ENCODE measurements at places on chromosomes 13 and 19.
A peak's percentile ranks its signal among the peaks of the same experiment; 100 is the strongest.

- peaks cover 6% of the 10 kb centered on the region for H3K4me1 ChIP-seq
- H3K27ac ChIP-seq: no peak overlapping the region
- H3K4me3 ChIP-seq: no peak overlapping the region
- H3K36me3 ChIP-seq: no peaks in the 10 kb centered on the region
- H3K27me3 ChIP-seq: peaks cover 9% of the 10 kb centered on the region
- no peak for DNase-seq
These were observed 336.6 kb downstream of the TEX29 start for GRCh38 chr13:111657013-111657412.

GRCh38 chr19:28961772-28962500 lies 251.0 kb downstream of the UQCRFS1 start:
- H3K36me3 ChIP-seq: no peaks in the 10 kb centered on the region
- no peaks in the 10 kb centered on the region for H3K4me1 ChIP-seq
- H3K4me3 ChIP-seq: no peak overlapping the region

- H3K27ac ChIP-seq: 0 out of 2 replicates have a peak overlapping the region, but pooled peaks have one; percentile 22
- DNase-seq: no peak
- peak overlapping the region; percentile 69 for H3K4me3 ChIP-seq
- peaks cover 25% of the 10 kb centered on the region for H3K4me1 ChIP-seq
- no peaks in the 10 kb centered on the region for H3K36me3 ChIP-seq
These were observed 2.9 kb upstream of the HOOK2 start for GRCh38 chr19:12778017-12778904.

DNA sequence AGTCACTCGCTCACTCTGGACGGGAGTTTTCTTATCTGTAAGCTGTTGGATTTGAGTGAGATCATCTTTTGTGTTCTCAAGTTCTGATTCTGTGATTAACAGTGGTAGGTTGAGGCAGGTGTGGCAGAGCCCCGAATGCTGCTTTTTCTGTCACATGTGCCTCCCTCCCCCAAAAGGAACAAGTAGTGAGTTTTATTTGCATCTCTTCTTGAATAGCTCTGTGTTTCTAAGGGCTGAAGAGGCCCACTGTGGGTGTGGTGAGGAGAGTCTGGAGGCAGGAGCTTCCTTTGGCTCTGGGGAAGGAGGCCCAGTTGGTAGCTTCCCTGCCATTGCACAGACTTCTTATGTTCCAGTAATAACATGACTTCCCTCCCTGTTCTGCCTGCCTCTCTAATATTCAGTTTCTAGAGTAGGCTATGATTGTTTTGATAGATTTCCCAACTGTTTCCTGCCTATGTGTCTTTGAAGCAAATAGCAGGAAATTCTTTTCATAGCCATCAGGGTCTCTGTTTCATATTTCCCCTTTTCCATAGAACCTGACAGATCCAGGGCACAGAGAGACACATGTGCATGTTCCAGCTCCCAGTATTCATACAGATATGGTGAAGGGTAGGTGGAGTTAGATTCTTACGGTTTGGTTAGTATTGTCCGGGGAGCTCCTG lies 23.9 kb upstream of the CXCL17 start:
- peaks cover 6% of the 10 kb centered on the region for H3K4me1 ChIP-seq
- no peaks in the 10 kb centered on the region for H3K36me3 ChIP-seq
- H3K27me3 ChIP-seq: no peaks in the 10 kb centered on the region
- H3K4me3 ChIP-seq: no peak overlapping the region
- H3K27ac ChIP-seq: no peak overlapping the region
- DNase-seq: no peak

DNA sequence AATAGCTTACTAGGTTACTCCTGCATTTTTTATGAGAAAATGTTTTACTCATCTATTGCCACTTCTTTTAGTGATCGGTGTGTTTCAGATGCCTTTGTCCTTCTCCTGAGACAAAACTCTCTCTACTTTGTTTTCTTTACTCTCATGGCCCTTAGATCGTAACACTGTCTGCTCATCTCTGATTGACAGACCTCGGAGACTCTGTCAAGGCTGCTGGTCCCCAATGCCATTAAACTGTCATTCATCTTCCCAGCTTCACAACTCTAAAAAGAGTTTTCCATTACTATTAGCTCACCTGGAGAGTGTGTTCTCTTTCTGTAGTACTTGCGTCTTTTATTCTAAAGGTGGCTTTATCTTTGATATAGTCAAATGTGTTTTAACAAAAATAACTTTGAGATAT lies 765.2 kb downstream of the SLITRK1 start:
- H3K36me3 ChIP-seq: no peaks in the 10 kb centered on the region
- no peaks in the 10 kb centered on the region for H3K4me1 ChIP-seq
- H3K27me3 ChIP-seq: no peaks in the 10 kb centered on the region
- H3K4me3 ChIP-seq: no peak overlapping the region
- no peak for DNase-seq

DNA sequence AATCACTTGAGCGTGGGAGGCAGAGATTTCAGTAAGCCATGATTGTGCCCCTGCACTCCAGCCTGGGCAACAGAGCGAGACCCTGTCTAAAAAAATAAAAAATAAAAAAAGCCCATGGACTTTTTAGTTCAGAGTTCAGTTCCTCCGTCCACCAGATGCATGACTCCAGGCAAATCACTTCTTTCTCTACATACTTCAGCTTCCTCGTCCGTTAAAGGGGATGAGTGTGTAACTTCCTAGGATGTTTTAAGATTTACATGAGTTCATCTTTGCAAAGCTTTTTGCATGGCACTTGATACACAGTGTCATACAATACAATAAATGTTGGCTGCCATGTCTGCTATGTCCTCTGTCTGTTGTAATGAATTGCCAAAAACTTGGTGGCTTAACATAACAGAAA lies 10.0 kb upstream of the FFAR2 start:
- no peak overlapping the region for H3K4me3 ChIP-seq
- H3K4me1 ChIP-seq: no peaks in the 10 kb centered on the region
- H3K27ac ChIP-seq: no peak overlapping the region
- H3K36me3 ChIP-seq: no peaks in the 10 kb centered on the region
- H3K27me3 ChIP-seq: no peaks in the 10 kb centered on the region

- H3K4me3 ChIP-seq: no peak overlapping the region
- peaks cover 2% of the 10 kb centered on the region for H3K4me1 ChIP-seq
- H3K36me3 ChIP-seq: no peaks in the 10 kb centered on the region
- no peak for DNase-seq
- H3K27me3 ChIP-seq: no peaks in the 10 kb centered on the region
- H3K27ac ChIP-seq: no peak overlapping the region
These were observed 377.6 kb downstream of the IRS2 start for GRCh38 chr13:109408591-109409382.

- DNase-seq: no peak
- H3K4me1 ChIP-seq: no peaks in the 10 kb centered on the region
- H3K27me3 ChIP-seq: no peaks in the 10 kb centered on the region
These were observed 204.5 kb upstream of the ATXN8OS start for GRCh38 chr13:69903081-69903480.

- no peak overlapping the region for H3K4me3 ChIP-seq
- no peaks in the 10 kb centered on the region for H3K27me3 ChIP-seq
- H3K27ac ChIP-seq: no peak overlapping the region
- DNase-seq: no peak
- no peaks in the 10 kb centered on the region for H3K36me3 ChIP-seq
- H3K4me1 ChIP-seq: no peaks in the 10 kb centered on the region
These were observed 173.7 kb downstream of the TBC1D4 start for GRCh38 chr13:75308222-75308621.

GRCh38 chr13:40982772-40983171 lies 36.3 kb downstream of the ELF1 start:
- no peaks in the 10 kb centered on the region for H3K4me1 ChIP-seq
- no peak overlapping the region for H3K4me3 ChIP-seq
- no peak overlapping the region for H3K27ac ChIP-seq

- H3K4me1 ChIP-seq: peaks cover 21% of the 10 kb centered on the region
- H3K27me3 ChIP-seq: no peaks in the 10 kb centered on the region
- no peak overlapping the region for H3K27ac ChIP-seq
- H3K36me3 ChIP-seq: no peaks in the 10 kb centered on the region
- DNase-seq: no peak
These were observed 21.1 kb downstream of the PPP1R37 start for GRCh38 chr19:45114116-45114515.

GRCh38 chr19:29944390-29945012 lies 2.5 kb downstream of the URI1 start:
- H3K36me3 ChIP-seq: no peaks in the 10 kb centered on the region
- no peak overlapping the region for H3K27ac ChIP-seq
- H3K4me1 ChIP-seq: no peaks in the 10 kb centered on the region
- H3K4me3 ChIP-seq: no peak overlapping the region
- H3K27me3 ChIP-seq: peaks cover 9% of the 10 kb centered on the region
- DNase-seq: no peak

DNA sequence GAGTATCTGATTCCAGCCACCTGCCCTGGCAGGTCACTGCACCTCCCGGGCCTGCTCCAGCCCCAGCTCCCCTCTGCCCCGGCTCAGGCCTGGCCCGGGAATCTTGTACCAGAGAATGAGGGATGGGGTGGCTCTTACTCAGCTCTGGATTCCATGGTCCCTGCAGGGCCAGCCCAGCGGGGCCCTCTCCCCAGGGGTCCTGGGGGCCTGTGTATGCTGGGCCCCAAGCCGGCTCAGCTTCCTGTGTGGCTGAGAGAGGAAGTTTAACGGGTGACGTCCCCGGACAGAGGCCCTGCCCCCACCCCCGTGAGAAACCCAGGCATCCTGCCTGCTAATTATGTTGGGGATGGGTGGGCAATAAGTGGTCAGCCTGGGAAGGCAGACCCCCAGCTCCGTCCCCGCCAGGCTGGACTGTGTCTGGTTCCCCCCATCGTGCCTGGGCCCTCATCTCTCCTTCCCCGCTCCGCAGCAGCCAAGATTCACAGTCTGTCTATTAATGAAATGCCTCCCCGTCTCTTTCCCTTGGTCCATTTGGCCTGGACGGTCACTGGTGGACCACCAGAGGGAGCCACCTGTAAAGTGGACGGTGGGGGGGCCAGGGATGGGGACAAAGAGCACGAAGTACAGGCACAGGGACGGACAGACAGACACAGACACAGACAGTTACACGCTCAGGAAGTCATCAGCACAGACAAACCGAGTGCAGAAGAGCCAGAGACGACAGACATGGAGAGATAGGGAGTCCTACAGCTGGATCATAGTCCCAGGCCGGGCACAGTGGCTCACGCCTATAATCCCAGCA lies at the start of gene DENND1C:
Gene DENND1C (minus strand): TSS at position 247 of the 802 bp plus-strand sequence. CDS start 92 bp downstream, at position 155.
- H3K36me3 ChIP-seq: no peaks in the 10 kb centered on the region
- H3K4me3 ChIP-seq: no peak within 1 kb of the TSS
- DNase-seq: no peak
- no peak within 1 kb of the TSS for H3K27ac ChIP-seq

DNA sequence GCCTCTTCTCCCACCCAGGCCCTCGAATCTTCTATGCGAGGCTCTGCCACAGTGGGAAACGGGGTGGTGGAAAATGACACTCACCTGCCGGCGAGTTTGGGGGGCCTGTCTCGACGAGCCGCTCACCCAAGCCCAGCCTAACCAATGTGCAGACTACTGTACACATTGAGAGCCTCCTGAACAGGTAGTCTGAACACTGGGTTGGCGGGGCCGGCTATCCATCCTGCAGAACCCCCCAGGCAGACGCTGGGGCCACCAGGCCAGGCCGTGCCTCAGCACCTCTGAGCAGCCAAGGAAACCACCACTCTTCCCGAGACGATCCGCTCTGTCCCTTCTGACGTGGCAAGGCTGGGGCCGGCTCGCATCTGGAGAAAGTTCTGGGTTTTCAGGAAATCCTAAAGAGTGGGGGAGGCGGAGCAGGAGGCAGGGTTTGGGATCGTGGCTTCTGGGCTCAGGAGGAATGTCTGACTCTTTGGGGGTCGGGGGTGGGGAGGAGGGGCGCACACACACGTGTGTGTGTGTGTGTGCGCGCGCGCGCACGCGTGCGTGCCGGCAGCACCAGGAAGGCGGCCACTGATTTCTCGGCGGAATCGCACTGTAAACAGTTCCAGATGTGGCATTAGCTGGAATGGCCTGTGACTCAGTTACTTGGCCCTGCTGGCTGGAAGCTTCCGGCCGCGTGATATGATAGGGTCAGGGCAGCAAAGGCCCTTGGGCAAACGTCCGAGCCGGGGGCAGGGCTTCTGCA lies 18.5 kb downstream of the TMED1 start:
- H3K4me1 ChIP-seq: no peaks in the 10 kb centered on the region
- H3K4me3 ChIP-seq: no peak overlapping the region
- H3K36me3 ChIP-seq: peaks cover 6% of the 10 kb centered on the region
- no peak overlapping the region for H3K27ac ChIP-seq
- no peak for DNase-seq

DNA sequence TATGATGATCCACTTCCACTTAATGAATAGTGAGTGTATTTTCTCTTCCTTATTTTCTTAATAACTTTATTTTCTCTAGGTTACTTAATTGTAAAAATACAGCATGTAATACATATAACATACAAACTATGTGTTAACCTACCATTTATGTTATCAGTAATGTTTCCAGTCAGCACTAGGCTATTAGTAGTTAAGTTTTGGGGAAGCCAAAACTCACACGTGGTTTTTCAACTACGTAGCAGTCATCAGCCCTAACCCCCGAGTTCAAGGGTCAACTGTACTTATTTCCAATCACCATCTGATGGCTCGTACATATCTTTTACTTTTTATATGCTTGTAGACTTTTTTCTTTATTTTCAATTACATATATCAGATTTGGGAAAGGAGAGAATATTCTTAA lies 95.7 kb downstream of the TNFSF13B start:
- H3K27me3 ChIP-seq: no peaks in the 10 kb centered on the region
- H3K27ac ChIP-seq: no peak overlapping the region
- H3K4me3 ChIP-seq: no peak overlapping the region

DNA sequence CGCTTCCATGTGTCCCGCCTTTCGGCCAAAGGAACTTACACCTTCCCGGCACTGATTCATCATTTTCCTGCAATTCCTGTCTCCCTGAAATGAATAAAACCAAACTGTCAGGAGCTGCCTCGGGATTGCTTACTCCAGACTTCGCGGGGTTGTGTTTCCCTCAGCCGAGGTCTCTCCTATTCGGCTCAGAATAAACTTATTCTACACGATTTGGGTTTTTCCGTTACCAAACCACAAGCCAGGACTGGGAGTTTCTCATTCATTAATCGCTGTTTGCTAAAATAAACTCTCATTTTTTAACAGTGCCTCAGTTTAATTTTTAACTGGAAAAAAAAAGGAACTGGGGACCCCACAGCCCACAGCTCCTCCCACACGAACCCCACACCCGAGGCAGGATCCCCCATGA lies 667 bp downstream of the ZNF878 start:
- peaks cover 8% of the 10 kb centered on the region for H3K36me3 ChIP-seq
- peak overlapping the region; percentile 84 for H3K27ac ChIP-seq
- H3K4me1 ChIP-seq: peaks cover 6% of the 10 kb centered on the region

GRCh38 chr13:30577401-30577852 lies 40.3 kb upstream of the USPL1 start:
- no peak for DNase-seq
- H3K27me3 ChIP-seq: no peaks in the 10 kb centered on the region
- no peak overlapping the region for H3K27ac ChIP-seq
- H3K4me3 ChIP-seq: no peak overlapping the region
- no peaks in the 10 kb centered on the region for H3K36me3 ChIP-seq
- H3K4me1 ChIP-seq: peaks cover 2% of the 10 kb centered on the region

- H3K4me3 ChIP-seq: peak overlapping the region; percentile 52
- no peak for DNase-seq
- no peaks in the 10 kb centered on the region for H3K27me3 ChIP-seq
- H3K36me3 ChIP-seq: no peaks in the 10 kb centered on the region
- peaks cover 19% of the 10 kb centered on the region for H3K4me1 ChIP-seq
These were observed 67.8 kb downstream of the RASA3 start for GRCh38 chr13:114064450-114065140.
